Lower leg skin (tissue), 4 donors: ENCODE measurements at places on chromosomes 3 and 15.

DNA sequence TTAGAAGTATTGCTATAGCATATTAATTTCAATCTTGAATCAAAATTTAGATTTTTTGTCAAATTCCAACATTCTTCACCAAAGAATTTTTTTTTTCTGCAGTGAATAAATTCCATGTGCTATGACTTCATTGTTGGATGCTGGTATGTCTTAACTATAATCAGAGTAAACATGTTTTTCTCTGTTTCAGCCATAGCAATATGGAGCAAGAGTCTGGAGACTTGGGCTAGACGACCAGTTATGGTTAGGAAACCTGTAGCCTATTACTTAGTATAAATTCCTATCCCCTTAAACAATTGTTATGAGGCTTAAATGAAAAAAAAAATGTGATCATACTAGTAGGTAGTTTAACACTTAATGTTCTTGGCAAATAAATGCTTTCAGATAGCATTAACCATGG lies 431.9 kb upstream of the FRG2C start:
- no peak for DNase-seq

GRCh38 chr3:155317211-155317610 lies 23.7 kb upstream of the STRIT1 start:
- DNase-seq: no peak

- DNase-seq: no peak
These were observed 36.2 kb upstream of the TSPAN3 start for GRCh38 chr15:77107068-77107467.

- no peak for DNase-seq
These were observed 67.9 kb downstream of the IQSEC1 start for GRCh38 chr3:13005301-13005700.

- DNase-seq: no peak
These were observed 224.3 kb upstream of the SOX2 start for GRCh38 chr3:181487236-181487978.

- no peak for DNase-seq
These were observed 41.4 kb downstream of the ZDHHC19 start for GRCh38 chr3:196169836-196170240.

GRCh38 chr3:13338996-13339395 lies 81.1 kb downstream of the NUP210 start:
- no peak for DNase-seq

GRCh38 chr3:172286548-172287148 lies 161.6 kb downstream of the GHSR start:
- DNase-seq: no peak

GRCh38 chr15:69988541-69989225 lies 109.0 kb downstream of the TLE3 start:
- no peak for DNase-seq

DNA sequence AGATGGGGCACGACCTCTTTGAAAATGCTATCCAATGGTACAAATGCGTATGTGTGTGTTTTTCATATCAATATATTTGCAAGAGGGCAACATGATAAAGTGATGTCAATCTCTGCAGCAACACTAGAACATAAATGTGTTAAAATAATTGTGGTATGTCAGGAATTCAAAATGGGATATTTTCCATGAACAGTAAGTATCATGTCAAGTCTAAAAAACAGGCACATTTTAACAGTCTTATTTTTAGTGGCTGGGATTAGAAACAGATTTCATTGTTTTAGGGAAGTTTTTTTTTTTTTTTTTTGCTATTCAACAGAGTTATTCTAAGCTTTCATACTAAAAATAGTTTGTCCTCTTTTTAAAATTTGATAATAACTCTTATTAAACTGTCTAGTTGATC lies 209.8 kb downstream of the GAP43 start:
- no peak for DNase-seq

DNA sequence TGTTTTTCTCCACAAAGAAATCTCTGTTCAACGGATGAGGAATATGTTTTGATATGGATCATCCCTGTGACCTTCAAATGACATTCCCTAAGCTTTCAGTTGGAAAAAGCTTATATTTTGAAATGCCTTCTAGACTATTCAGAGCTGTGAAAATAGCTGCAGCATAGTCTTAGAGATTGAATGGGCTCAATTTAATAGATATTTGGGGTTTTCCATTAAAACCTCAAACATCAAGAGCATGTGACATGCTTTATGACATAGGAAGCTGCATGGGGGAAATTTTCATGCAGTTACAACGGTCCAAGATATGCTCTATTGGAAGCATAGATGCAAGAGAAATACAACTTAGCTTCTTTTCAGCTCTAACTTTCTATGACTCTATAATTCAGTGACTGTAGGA lies 102.8 kb downstream of the LSAMP start:
- DNase-seq: no peak

- no peak for DNase-seq
These were observed 19.7 kb downstream of the SPATA12 start for GRCh38 chr3:57080171-57080570.

- no peak for DNase-seq
These were observed 55.4 kb downstream of the TMCC1 start for GRCh38 chr3:129838086-129838485.

DNA sequence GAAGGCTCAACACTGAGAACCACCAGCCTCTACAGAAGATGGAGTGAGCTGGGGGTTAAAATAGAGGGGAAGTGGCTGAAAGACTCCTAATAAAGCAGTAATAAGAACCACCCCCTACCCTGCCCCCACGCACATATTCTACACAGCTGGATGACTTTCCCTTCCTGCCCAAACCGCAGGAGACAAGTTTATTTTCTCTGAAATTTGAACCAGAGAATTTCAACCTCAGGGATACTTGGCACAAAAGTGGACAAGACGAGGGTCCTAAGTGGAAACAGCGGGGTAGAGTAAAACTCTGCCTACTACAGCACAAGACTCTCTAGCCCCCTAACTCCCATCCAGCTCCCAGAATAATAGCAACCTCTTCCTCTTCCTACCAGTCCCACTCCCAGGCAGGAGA lies 28.4 kb downstream of the USF3 start:
- no peak for DNase-seq

GRCh38 chr3:71067977-71068654 lies 515.4 kb downstream of the FOXP1 start:
- no peak for DNase-seq

- peak; percentile 52 for DNase-seq
These were observed 69.5 kb upstream of the EPHB3 start for GRCh38 chr3:184491867-184492615.

DNA sequence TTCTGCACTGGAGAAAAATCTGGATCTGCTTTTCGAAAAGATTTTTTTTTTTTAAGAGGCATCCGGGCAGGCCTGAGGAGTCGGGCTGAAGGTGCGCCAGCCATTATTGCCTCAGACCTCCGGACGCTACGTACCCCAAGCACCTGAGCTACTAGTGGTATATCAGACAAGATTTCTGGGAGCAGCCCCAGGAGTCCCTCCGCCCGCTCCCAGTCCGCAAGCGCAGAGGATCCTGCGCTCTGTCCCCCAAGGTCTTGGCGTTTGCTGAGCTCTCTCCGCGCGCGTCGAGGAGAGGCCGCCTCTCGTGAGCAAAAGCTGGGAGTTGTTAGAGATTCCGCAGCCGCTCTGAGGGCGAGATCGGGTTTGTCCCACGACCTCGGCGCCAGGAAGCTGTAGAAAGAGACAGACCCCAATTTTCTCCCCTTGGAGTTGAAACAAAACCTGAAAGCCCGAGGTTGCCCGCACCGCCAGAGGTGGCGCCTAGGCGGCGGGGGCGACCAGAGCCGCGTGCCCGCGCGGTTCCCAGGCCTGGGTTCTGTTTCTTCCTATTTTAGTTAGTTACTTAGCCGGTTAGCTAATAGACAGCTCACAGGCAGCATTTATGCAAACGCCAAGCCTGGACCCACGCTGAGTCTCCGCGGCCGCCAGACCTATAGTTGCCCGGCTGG lies 72.5 kb upstream of the POLG start:
- DNase-seq: no peak

DNA sequence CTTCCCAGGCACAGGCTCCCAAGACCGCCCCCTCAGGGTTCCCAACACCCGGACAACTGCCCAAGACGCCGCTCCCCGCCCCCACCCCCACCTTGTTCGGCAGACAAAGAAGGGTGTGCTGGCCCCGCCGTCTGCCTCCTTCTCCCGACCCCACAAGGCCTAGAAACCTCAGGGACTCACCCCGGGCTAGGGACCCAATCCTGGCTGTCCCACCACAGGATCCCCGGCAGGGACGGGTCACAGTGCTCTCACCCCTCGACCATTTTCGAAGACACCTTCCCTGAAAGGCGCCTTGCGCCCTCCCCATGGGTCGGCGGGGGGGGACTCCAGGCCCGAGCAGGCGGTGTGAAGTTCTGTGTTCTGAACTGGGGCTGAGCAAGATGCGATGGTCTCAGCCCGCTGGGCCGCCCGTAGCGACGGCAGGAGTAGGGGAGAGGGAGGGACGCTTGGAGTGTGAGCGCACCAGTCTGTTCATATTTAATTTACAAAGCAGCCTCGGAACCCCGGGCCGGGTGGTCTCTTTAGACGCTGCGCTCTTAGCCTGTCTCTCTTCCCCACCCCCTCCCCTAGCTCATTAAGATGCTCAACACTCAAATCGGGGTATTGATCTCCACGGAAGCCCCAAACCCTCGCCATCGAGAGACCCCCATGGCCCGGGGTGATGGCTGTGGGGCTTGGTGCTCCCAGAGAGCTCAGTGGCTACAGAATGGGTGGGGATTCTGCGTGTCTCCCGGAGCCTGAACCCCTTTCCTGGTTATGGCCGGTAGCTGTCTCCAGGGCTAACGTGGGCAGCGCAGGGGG lies 1.4 kb upstream of the ISLR2 start:
- no peak for DNase-seq

- DNase-seq: no peak
These were observed 171.4 kb downstream of the NSUN3 start for GRCh38 chr3:94234177-94234788.

GRCh38 chr3:181752202-181752671 lies 40.5 kb downstream of the SOX2 start:
- peak; percentile 14 for DNase-seq

DNA sequence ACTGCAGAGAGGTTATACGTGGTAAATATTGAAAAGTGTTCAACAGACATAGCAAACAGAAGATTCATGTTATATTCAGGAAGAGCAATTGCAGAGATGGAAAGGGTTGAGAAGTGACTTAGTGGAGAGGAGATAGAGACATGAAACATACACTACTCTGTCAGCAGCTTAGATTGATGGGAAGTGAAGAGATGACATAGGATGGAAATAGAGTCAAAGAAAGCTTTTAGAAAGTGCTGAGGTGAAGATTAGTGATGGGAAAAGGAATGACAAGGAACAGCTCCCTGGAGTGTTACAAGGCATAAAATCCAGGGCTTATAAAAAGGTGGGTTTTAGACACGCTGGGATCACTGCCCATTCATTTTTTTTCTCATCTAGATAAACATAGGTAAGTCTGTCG lies 17.2 kb upstream of the GOLIM4 start:
- no peak for DNase-seq

- DNase-seq: no peak
These were observed 102.1 kb downstream of the LINGO1 start for GRCh38 chr15:77530576-77530975.

DNA sequence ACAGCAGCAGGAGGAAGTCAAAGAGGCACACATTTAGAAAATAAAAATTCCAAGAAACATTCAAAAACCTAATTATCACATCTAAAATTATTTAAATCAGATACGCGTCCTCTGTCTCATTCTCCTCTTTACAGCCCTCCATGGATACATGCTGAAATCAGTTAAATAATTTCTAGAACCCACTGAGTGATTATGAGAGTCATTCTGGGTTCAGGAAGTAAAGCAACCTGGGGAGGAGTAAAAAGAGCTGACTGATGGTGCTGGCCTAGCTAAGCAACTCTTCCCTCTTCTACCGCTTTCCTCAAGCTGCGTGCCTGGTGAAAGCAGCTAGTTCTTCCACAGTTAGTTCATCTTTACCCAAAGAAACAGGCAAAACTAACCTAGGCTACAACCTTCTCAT lies 48.7 kb downstream of the RAF1 start:
- DNase-seq: no peak

DNA sequence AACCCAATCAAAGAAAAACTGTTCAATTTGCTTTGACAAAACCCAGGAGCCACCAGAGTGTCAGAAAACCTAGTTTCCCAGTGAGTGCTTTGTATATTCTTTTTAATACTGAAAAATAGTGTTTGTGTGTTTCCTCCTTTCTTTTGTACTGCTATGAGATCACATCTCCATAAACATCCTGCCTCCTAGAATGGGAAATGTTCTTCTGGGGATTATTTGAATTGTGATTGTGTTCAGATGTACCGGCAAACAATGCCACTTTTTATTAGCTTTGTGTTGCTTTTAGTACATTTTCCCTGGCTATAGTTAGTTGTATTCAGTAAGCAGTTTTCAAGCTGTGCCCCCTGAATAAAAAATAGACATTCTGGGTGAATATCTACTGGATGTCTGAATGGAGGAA lies 148.0 kb upstream of the NR2E3 start:
- no peak for DNase-seq

DNA sequence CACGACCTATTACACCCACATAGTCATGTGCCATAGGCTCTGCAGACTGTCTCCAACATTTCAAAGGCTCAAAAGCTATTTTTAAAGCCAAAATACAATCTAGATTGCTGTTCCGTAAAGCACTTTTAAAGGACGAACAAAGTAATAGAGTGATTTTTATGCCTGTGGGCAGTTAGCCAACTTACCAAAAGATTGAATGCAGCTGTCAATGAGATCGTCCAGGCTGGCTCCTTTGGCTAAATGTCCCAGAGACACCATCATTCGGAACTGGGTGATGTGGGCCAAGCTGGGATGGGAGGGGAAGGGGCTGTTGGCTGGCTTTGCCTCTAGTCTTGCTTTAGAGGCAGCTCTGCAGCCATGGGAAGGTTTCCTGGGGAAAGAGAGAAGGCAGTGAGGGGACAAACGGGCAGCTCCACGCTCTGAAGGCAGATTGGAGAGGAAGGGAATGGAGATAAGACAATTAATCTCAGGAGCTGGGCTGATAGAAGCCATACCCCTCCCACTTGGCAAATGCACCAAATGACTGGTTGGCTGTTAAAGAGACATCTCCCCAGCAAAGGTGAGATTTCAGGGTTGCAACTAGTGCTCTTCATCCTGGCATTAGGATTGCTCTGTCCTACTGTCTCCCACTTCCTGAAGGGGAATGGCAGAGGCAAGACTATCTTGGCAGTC lies 4.8 kb downstream of the RASGRP1 start:
- no peak for DNase-seq

DNA sequence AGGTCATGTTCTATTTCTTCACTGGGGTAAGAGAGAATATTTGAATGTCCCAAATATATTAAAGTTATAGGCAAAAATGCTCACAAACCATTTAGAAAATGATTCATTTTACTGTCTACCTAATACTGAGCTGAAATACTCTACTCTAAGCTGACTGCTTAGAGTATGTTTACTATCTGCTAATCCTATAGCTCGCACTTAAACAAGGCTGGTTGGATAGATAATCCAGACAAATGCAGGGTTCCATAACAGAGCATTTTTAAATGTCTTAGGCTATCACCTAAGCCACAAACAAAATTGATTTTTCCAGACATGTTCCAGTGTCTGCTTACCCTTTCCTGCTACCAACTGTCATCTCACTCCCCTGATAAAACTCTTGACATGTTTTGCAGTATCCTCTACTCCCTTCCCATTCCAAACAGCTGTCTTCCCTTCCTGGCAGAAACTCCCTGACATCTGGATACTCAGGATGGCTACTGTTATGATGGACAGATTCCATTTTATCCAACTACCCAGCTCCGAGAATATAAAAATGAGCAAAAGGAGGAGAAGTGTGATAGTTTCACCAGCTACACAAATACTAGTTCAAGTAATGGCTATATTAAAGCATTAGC lies 1034.7 kb downstream of the FHIT start:
- no peak for DNase-seq

GRCh38 chr3:140146668-140147067 lies 211.7 kb downstream of the CLSTN2 start:
- DNase-seq: no peak

- no peak for DNase-seq
These were observed 56.9 kb downstream of the ABTB1 start for GRCh38 chr3:127729556-127730056.

- no peak for DNase-seq
These were observed 36.6 kb downstream of the ATP6V1A start for GRCh38 chr3:113783463-113783862.
